ENCODE measurements at places on chromosomes 13 and 19. TPM values are rescaled to one million over a fixed set of nuclear protein-coding genes. Genes with fewer than 3 reads are reported as not detected.
A peak's percentile ranks its signal among the peaks of the same experiment; 100 is the strongest.

GRCh38 chr13:33116321-33117010, 100.2 kb downstream of the KL start:
- DNase-seq: no peak

- DNase-seq: no peak
These were observed 569 bp upstream of the MCF2L start for GRCh38 chr13:112968380-112968909.

DNA sequence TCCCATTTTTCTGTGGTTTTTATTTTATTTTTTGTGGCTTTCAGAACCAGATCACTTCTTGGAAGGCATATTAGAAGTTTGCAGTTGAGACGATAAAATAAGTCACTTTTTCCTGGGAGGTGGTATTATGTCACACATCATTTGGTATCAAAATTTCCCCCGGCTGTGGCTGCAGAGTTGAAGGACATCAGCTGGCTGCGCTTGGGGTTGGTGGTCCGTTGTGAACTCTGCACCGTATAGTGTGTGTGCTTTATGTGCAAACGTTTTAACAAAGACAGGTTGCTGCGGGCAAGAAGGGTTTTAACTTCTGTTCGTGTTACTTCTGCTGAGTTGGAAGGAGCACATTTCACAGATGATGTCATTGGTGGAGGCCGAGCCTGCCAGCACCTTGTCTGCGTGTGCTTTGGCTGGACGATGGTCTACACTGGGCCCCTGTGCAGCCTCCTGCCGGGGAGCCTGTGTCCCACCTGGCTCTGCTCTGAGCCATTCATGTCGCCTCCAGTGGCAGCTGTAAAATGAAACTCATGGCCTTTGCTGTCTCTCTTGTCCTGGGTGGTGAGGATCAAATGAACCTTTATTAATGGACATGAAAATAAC, 9.6 kb downstream of the ATP11A start:
- no peak for DNase-seq

- DNase-seq: no peak
These were observed 647.2 kb downstream of the LIG4 start for GRCh38 chr13:107568181-107568580.

- DNase-seq: no peak
These were observed 590.0 kb downstream of the DCT start for GRCh38 chr13:93889430-93889951.

GRCh38 chr19:45922281-45922680, 7.7 kb upstream of the NANOS2 start:
- DNase-seq: no peak

DNA sequence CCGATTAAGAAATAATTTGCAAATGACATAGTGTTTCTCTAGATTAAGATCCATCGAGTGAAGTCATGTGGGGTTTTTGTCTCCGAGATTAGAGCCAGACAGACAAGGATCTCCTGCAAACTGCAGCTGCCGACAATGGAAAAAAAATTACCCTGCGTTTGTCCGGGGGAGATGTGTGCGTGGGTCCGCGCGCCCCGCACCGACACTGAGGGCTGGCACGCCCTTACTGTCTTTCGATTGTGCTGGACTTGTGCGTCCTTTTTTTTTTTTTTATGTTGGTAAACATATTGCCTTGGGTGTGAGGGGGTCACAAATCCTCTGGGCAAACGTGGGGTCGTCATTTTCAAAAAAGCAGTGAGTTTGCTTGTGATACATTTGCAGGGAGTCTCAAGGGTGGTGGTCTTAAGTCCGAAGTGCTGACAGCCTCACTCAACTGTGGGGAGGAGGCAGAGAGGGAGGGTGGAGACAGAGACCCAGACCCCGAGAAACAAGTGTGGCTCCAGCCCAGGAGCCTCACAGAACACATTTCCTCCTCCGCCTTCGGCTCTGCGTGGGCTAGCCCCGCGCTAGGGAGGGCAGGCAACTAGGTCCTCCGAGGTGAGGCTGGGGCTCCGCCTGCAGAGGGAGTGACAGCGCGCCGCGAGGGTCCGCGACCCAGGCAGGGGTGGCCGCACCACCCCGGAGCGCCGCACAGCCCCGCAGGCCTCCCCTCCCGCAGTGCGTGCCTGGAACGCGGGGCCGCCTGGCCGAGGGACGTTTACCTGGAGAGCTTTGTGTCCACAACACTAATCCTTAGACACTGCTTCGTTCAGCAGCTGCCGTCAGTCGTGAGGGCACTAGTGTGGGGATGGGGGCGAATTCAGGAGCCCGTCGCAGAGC, 11.7 kb upstream of the SOX1 start:
- no peak for DNase-seq

GRCh38 chr19:37699057-37699456, 20.5 kb downstream of the ZNF607 start:
- no peak for DNase-seq

- DNase-seq: no peak
These were observed 114.9 kb upstream of the WASF3 start for GRCh38 chr13:26442541-26442940.

GRCh38 chr13:53921473-53921872, 892.9 kb downstream of the OLFM4 start:
- DNase-seq: no peak

DNA sequence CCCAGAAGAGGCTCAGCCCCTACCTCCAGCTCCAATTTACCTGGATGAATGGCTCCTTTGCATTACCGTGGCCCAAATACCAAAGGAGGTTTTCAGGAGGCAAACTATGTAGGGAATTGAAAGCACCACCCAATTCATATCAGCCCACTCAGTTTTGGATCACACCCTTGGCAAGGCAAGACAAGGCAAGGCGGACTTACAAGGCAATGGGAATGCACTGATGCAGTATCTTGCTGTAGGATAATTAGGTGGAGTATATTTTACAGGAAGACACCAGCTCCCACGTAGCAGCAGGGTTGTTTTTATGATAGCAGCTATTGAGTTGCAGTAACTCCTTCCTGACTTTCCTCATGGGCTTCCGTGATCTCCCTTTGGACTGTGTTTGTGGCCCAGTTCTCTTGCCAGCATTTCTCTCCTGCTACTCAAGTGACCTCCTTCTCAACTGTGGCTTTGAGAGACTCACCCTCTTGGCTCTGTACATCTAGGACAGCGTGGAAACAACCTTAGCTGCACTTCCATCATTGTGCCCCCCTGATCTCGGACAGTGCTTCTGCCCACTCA, 935.9 kb downstream of the EFNB2 start:
- no peak for DNase-seq

DNA sequence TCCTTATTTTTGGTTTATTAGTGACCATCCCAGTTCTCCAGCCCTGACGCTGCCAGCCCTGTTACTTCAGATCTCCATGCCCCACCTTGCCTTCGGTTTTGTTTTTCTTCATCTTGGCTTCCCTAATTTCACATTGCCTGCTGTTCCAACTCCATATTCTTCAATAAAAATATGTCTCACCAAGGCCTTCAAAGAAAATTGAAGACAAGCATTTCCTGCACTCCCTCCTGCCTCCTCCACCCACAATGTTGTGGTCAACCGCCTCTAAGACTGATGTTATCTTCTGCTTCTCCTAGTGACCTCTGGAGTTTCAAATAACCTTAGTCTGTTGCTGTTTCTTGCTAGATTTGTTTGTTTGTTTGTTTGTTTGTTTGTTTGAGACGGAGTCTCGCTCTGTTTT, 14.6 kb downstream of the PLD3 start:
- no peak for DNase-seq

DNA sequence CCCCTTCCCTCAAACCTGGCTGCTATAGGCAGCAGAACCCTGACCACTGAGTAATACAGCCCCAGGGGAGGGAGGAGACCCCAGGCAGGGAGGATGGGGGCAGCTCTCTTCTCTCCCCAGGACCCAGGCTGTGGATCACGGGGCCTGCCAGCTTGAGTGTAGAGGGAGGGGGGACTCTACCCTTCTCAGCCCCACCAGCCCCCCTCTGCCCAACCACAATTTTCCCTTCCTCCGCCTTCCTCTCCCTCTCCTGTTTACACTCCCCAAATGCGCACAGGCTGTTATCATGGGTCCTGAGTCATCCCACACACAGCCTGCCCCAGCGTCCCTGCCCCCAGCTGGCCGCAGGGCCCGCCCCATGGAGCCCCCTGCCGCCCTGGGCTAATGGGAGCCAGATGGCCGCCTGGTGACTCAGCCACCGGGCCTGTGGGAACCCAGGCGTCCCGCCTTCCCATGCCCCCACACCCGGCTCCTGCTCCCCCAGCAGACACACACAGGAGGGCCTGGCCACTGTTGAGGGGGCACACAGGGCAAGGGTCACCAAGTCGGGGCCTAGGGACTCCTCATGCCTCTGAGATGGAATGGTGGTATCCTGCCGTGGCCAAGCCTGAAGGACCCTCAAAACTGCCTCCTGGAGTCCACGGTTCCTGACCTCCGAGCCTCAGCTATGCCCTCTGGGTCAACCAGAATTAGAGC, 13.6 kb downstream of the CCDC97 start:
- no peak for DNase-seq

- no peak for DNase-seq
These were observed 48.0 kb upstream of the TPP2 start for GRCh38 chr13:102548811-102549210.

GRCh38 chr13:48816700-48817099, 159.0 kb upstream of the FNDC3A start:
- no peak for DNase-seq

DNA sequence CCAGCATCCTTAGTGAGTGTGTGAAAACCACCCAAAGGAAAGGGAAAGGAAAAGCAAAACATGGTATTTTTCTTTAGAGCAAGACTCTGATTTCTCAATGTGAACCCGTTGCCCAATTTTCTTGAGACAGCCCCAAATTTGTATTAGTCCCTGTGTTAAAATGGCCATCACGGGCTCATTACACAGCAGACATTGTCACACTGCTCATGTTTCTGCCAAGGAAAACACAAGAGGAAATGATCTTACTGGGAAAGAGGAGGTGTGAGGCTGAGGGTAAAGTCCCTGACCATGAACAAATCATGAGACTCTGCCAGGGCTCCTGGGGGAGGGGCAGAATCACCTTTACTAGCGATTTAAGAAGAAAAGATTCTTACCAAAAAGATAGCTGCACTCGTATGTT, 54.4 kb downstream of the FAM124A start:
- DNase-seq: peak; percentile 20

DNA sequence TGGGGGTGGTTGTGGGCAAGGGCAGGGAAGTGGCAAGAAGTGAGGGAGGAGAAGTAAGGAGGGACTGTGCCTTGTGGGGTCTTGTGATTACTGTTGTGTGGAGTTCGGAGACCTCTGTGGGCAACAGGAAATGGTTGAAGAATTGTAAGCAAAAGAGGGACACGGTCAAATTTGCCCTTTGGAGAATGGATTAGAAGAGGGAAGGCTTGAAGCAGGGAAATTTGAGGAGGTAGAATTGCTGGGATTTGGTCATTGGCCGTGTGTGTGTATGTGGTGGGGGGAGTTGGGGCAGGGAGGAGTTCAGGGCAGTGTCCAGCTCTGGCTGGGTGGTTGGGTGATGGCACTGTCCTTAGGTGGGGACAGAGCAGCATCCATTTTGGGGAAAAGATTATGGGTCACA, 3.6 kb downstream of the WASF3 start:
- DNase-seq: no peak

GRCh38 chr19:4624301-4624700, 15.0 kb upstream of the TNFAIP8L1 start:
- DNase-seq: no peak

- DNase-seq: no peak
These were observed 21.6 kb upstream of the SIGLEC14 start for GRCh38 chr19:51668216-51668615.

DNA sequence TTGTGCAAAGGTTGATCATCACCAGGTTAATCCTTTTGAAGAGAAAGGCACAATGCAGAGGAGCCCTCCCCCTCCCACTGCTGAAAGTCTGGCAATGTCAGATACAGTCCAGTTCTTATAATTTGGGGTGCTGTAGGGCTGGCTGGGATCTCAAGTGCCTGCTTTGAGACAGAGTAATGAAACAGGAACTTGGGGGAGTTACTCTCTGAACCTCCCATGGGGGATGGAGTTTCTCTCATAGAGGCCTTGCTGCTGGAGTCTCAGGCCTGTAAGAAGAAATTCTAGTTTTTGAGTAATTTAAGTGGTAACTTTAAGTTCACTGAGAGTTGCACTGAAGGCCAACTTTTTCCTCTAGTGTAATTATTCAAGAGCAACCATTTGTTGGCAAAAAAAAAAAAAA, 410.5 kb downstream of the KCNRG start:
- no peak for DNase-seq

DNA sequence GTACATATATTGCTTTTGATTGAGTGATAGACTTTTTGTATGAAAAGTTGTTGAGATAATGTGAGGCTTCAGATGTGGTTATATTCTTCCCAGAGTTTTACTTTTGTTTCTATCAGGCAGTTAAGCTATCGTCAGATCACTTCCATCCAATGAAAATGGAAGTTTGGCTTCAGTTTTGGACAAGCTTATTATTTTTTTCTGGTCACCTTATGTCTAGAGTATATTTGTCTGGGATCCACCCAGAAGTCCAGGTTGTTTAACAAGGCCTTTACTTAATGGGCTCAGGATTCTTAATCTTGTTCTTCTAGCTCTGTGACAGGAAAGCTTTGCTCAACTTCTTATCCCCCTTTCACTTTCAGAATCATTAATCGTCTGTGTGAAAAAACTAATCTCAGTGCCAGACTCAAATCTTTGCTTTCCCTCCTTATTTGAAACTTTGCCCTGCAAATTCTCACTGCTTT, 150.9 kb downstream of the PDS5B start:
- DNase-seq: no peak

- DNase-seq: no peak
These were observed 305.9 kb upstream of the ARGLU1 start for GRCh38 chr13:106873810-106874209.

Gene TEX101
- total RNA-seq: not detected

Gene RXFP2
- not detected for total RNA-seq

Gene TEX29
- not detected for total RNA-seq

Gene SLC27A5
- 8.7 TPM for total RNA-seq

Gene PLPPR3
- 7.5 TPM for total RNA-seq

Gene CYP2A6
- not detected for total RNA-seq

Gene KLK4
- not detected for total RNA-seq

Gene IGFL3
- total RNA-seq: not detected
